ENCODE measurements at places on chromosomes 4 and X.

DNA sequence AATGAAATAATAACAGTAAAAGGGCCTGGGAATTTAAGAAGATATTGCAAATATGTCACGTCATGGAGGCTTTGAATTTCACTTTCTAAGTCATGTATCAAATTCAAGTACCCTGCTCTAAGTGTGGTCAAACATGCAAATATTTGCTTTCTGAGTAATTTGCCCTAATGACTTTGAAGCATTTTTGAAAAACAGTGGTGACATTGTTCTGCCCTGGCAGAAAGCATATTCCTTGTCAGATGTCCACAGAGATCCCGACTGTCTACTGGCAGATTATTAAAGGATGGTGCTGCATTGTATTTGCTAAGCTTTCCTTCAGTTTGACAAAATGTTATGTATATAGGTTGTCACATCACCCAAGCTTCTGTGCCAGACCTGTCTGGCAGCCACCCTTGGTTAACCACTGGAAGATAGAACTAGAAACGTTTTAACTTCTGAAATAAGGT, 92.5 kb downstream of the ANK2 start:
- no peak for DNase-seq

- DNase-seq, result peak; percentile 58
These were observed 62.3 kb upstream of the ADAMTS3 start for GRCh38 chr4:72631296-72631695.

- no peak for DNase-seq
These were observed 142.1 kb downstream of the TBL1X start for GRCh38 chrX:9606971-9607370.

GRCh38 chrX:135484641-135485289, 35.7 kb upstream of the INTS6L start:
- DNase-seq, result no peak

DNA sequence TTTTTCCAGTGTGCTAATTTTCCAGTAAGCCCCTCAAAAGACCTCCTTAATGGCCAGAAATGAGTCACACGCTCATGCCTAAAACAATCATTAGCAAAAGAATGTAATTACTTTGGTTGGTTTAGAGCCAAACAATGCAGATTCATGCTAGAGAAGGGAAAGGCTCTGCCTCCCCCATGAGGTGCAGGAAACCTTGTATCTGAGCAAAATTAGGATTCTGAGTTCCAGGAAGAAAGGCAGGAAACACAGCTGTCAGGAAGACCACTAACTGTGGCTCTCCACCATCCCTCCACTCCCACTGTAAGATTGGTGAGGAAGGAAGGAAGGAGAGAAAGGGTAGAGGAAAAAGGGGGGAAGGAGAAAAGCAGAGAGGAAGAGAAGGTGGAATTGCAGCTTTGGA, 104.9 kb upstream of the DHX15 start:
- no peak for DNase-seq

- no peak for DNase-seq
These were observed 2.5 kb upstream of the RS1 start for GRCh38 chrX:18674417-18674787.

DNA sequence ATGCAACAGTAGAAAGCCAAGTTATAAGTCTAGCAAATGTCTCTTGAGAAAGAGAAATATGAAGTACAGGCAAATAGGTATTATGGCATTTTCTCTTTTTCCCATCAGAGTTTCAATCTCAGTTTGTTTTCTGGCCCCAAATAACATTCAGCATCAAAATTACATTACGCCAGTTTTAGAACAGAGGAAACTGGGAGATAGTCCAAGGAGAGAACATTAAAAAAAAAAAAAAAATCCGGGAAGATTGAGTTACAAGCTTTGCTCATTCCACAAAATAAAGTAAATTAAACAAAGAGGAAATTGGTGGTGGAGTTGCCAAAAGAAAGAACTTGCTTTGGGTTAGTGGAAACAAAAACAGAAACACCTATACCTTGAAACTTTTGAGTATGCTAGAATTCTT, 50.4 kb upstream of the IL13RA2 start:
- DNase-seq, result no peak

DNA sequence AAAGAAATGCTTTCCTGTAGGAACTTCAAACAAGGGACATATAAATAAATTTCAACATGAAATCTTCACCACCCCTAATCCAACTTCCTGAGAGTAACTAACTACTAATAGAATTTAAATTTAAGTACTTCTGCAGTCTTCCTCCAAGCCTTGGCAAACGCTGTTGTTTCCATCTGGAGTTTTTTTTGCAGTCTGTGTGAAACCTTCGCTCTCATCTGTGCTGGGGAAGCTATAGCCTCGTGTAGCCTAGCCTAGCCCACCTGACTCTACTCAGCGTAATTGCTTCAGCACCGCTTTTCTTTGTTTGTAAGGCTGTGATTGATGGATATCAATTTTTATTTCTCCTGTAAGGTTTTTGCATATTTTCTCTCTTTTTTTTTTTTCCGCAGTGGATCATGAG, 30.9 kb downstream of the STOX2 start:
- no peak for DNase-seq

DNA sequence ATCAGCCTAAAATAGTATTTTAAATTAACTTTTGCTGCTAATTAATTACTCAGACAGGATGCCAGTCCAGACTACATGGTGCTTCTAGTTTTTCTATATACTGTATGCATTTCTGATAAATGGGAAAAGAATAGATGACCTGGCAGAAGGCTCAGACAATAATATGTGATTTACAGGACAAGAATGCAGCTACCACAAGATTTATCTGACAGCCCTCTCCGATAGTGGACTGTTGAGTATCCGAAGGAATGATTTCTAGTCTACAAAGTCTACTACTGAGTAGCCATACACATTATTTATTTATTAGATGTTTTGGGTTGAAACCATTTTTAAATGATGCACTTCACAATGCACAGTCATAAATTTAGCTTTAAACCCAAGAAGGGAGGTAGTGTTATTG, 212.8 kb downstream of the MAB21L2 start:
- DNase-seq, result no peak

DNA sequence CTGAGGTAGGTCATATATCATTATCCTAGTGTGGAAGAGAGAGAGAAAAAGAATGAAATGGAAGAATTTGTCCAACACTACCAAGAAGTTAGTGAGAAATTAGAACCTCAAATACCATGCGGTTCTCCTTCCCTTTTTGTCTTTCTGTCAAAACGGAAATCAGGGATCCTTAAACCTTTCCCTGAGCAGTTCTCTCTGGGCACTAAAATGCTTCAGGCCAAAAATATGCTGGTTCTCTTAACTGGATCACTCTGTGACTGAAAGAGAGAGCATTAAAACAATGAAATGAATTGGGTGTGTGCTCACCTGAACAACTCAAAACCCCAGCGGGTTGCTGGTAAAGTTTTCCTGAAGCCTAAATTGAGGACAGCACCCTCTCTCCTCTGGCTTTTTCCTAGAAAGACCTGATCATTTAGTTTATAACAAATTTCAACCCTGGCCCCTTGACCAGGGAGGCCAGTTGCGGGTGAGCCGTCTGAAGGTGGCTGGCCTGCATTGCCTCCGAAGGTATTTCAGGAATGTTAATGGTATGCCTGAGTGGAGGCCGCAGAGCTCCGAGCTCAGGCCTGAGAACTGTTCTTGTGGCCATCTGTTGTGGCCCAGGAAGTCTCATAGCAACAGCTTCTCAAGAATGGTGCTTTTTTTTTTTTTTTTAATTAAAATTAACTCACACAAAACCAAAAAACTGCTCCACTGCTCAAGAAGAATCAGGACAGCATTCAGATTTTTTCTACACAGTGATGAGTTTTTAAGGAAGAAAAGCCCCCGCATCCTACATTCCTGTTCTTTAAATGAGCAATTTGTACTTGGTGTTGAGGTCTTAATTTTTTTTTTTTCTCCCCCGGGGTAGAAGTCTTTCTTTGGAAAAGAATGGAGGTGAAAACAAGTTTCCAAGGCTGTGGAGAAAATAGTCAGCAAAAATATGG, 155.1 kb downstream of the SHROOM3 start:
- no peak for DNase-seq

DNA sequence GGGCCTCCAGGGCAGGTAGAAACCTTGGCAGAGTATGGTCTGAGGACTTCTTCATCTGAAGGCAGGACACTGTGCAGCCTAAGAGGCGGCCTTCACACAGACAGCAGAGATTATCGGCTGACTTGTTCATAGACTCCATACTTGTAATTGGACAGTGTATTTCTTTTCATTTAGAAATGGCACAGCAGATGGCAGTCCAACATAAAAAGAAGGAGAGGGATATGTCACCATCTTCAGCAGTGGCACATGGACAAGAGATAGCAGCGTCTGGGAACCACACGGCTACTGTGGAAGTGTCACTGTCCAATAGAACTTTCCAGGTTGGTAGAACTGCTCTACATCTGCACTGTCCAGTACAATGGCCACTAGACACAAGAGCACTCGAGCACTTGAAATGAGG, 21.7 kb upstream of the GEMIN8 start:
- no peak for DNase-seq

- no peak for DNase-seq
These were observed 22.8 kb upstream of the MAML3 start for GRCh38 chr4:140176735-140177134.

- DNase-seq, result peak; percentile 84
These were observed 56.6 kb downstream of the ZNF827 start for GRCh38 chr4:145881989-145882388.

- DNase-seq, result no peak
These were observed 610.7 kb upstream of the ADGRL3 start for GRCh38 chr4:60589425-60589824.

- no peak for DNase-seq
These were observed 11.8 kb downstream of the NUDT11 start for GRCh38 chrX:51484616-51485015.

DNA sequence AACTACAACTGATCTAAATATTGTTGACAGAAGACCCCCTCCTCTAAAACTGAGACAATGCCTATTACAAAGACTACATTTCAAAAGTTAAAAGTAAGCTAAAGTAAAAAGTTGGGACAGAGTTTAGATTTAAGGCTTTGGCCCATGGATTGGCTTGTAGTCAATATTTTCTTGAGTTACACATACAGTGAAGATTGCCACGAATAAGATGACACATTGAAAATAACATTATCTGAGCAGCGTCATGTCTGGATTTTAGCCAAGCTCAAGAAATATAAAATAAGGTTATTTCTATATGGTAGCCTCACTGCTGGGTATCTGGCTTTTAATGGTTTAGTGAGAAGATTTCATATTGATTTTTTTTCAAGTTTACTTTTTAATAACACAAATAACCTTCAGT, 266.2 kb upstream of the LDB2 start:
- no peak for DNase-seq

DNA sequence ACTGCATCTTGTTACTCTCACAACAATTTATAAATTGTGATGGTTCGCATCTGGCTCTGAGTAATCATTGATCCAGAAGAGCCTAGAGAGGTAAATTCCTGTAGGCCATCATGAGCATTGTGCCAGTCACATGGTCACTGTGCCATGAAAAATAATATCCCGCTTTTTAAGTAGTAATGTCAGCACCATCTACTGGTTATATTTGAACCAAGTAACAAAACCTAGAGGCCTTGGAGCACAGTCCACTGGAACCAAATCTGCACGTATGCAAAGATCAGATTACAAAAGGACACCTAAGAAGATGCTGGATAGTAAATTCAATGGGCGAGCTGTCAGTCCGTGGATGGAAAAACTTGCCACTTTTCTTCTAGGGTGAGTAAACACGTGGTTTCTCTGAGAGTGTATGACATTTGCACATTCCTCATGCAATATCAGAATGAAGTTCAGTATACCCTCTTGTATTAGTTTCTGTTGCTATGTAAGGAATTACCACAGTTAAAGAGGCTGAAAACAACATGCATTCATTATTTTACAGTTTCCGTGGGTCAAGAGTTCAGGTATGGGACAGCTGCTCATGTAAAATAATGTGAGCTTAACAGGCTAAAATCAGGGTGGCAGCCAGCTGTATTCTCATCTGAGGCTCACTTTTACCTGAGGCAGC, 26.8 kb downstream of the FAM114A1 start:
- DNase-seq, result no peak

GRCh38 chrX:100743009-100743607, 11.2 kb upstream of the SYTL4 start:
- no peak for DNase-seq

DNA sequence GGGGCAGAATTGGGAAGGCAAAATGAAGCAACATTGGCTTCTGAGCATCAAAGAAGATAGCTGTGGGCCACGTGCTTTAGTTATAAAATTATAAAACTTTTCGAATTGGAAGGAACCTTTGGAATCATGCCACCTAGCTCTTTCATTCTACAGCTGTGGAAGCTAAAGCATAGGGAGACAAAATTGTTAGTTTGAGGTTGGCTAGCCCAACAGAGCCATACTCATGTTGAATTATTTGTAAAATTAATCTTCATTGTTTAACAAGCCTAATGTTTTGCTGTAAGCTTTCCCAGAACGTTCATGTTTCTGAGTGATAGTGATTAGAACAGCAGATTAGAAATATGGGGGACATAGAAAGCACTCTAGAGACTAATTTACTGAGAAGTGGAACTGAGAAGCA, 35.9 kb downstream of the HHIP start:
- no peak for DNase-seq

- DNase-seq, result no peak
These were observed 172.7 kb upstream of the IGFBP7 start for GRCh38 chr4:57282933-57283310.

- DNase-seq, result no peak
These were observed 654 bp upstream of the STS start for GRCh38 chrX:7146703-7147412.

DNA sequence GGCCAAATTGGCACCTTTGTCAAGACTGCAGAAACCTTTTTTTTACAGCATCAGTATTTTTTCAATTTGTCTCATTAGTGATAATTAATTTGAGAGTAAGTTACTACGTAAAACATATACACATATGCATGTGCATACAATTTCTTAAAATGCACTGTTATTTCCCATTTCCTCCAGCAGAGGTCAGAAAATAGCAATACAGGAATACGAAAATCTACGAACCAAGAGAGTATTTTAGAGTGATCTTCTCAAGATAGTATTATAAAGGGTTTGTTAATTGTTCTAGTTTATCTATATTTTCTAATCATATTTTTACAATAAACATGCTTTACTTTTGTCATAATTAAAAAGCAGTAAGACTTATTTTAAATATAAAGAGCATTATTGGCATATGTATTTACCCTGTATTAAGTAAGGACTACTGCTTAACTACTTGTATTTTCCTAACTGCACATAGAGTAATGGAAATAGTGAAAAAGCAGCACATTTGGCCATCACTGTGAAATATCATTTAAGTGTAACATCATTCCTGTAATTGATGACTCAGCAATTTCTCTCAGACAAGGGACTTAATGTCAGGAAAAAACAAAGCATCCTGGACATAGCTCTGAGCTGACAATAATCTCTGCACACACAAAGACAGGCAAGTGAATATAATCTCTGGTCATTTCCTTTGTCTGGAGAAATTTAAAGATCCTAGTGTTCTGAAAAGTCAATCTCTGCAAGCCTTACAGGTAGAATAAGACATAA, 45.6 kb downstream of the MAOB start:
- DNase-seq, result no peak
